ENCODE measurements at places on chromosomes 2 and 18.

- DNase-seq, result no peak
These were observed 298.3 kb downstream of the TDRD15 start for GRCh38 chr2:21422050-21422449.

GRCh38 chr2:201008296-201008829 lies 44.9 kb upstream of the ORC2 start:
- DNase-seq, result no peak

DNA sequence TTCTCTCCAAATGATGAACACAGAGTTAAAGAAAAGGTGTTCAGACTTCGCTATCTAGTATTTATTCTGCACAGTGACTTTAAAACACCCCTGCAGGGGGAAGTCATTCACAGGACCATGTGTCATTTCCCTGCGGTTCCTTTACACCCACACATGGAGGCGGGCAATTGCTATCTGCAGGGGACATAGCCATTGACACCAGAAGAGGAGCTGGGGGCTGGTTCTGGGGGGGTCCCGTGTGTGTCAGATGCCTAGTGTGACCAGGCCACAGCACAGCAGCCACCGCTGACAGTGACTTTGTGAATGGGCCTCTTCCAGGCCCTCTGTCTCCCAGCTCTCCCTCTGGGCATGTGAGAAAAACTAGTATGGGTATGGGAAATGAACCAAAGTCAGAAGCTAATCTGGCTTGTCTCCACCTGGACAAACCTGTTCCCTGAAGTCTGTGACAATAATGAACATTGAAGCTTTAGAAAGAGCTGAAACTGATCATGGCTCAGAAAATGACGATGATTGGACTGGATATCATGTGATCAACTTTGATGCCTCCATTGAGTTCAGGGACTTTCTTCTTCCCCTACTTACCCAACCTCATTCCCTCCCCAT lies 7.5 kb upstream of the GBX2 start:
- DNase-seq, result no peak

GRCh38 chr2:60465736-60466135 lies 87.7 kb downstream of the BCL11A start:
- no peak for DNase-seq

GRCh38 chr2:179768765-179769164 lies 92.6 kb downstream of the ZNF385B start:
- no peak for DNase-seq

GRCh38 chr18:26536032-26536431 lies 12.3 kb downstream of the KCTD1 start:
- no peak for DNase-seq

- no peak for DNase-seq
These were observed 137.6 kb upstream of the SPATS2L start for GRCh38 chr2:200168641-200169555.

GRCh38 chr2:18050001-18050400 lies 171.5 kb downstream of the KCNS3 start:
- DNase-seq, result no peak

- DNase-seq, result no peak
These were observed 320.4 kb upstream of the HS6ST1 start for GRCh38 chr2:128639120-128639477.

DNA sequence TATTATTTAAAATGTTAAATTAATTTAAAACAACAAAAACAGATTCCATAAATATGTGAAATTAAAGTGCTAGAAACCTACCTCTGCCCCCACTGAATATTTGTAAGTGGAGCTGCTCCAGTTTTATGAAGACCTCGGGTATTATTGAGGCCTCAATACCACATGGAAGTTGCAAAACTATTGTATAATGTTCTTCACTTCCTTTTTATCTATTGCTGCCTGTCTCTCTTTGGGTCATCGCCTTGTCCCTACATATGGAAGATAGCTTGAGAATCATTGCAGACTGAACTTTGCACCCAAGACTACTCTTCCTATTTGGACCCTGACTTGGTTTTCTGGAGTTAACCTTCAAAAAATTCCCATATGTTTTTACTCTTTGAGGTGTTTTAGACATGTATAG lies 212.1 kb upstream of the NETO1 start:
- DNase-seq, result no peak

GRCh38 chr2:6808426-6808825 lies 57.3 kb downstream of the CMPK2 start:
- no peak for DNase-seq

DNA sequence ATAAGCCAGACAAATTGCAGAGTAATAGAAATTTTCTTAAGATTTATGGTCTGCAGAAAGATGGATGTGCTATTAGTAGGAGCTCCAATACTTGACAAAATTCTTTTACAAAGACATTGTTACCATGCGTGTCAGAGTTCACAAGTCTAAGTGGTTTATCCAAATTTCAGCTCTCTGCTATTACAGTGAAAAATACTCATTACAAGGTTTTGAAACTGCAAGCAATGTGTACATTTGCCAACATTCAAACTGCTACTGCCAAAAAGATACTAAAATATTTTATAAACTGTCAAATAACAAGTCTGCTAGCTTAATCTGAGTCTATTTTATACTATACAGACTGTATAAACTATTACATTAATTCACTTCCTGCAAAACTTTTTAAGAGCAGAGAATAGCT lies 1341.5 kb upstream of the ACVR2A start:
- DNase-seq, result no peak

DNA sequence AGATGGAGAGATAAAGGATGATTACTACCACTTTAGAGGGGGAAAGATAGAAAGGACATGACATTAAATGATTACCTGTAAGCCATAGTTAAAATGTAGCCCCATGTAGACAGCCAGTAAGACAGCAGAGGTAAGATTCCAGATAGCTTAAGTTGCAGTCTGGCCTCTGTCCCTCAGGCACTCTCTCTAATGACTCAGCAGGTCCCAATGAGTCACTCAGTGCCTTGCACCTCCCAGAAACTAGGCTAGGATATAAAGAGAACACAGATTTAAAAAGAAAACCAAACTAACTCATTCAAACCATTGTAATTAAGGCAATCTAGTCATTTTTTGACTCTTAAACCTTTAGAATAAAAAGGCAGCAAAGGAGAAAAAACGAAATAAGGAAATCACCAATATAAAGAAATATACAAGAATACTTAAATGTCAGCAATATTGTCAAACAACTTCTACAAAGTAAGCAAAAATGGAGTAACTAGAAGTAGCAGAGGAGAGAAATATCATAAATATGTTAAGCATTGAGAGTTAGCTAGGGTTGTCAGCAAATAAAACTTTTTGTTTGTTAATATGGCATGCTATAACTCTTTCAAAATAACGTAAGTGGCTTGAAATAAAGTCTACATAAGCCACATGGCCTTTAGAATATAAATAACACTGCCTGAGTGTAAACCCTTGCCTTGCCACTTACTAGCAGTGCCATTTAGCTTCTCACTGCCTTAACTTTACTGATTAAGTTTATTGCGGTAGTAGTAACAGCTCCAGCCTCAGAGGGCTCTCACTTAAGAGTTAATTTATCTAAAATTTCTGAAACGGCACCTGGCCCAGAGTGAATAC lies 48.5 kb downstream of the SOCS6 start:
- no peak for DNase-seq

DNA sequence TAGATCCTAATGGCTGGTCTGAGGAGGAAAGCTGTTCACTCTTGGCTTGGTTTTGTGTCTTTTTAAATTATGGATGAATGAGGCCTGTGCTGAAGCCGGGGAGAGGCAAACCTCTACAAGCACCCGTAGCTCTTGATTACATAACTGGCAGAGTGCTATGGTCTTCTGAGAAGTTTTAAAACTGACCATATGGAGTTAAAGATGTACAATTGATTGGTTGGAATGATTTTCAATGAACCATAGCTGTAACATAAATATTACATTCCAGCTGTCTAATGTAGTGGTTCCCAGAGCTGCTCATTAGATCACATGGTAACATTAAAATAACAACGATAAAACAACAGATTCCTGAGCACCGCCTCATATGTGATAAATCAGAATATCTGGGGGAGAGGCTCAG lies 71.1 kb upstream of the MAP4K3 start:
- DNase-seq, result no peak

- no peak for DNase-seq
These were observed 192.9 kb downstream of the NOL4 start for GRCh38 chr18:34031810-34032209.

GRCh38 chr2:208319391-208319790 lies 53.3 kb downstream of the PIKFYVE start:
- DNase-seq, result no peak

GRCh38 chr18:36942264-36942663 lies 113.3 kb downstream of the KIAA1328 start:
- DNase-seq, result peak; percentile 0

- no peak for DNase-seq
These were observed 35.3 kb downstream of the RAB31 start for GRCh38 chr18:9743200-9744016.

- DNase-seq, result no peak
These were observed 6.9 kb downstream of the GDF7 start for GRCh38 chr2:20673686-20674308.

GRCh38 chr2:140891614-140892212 lies 1239.1 kb downstream of the LRP1B start:
- DNase-seq, result no peak

- no peak for DNase-seq
These were observed 134.6 kb downstream of the CTIF start for GRCh38 chr18:48673456-48673852.

DNA sequence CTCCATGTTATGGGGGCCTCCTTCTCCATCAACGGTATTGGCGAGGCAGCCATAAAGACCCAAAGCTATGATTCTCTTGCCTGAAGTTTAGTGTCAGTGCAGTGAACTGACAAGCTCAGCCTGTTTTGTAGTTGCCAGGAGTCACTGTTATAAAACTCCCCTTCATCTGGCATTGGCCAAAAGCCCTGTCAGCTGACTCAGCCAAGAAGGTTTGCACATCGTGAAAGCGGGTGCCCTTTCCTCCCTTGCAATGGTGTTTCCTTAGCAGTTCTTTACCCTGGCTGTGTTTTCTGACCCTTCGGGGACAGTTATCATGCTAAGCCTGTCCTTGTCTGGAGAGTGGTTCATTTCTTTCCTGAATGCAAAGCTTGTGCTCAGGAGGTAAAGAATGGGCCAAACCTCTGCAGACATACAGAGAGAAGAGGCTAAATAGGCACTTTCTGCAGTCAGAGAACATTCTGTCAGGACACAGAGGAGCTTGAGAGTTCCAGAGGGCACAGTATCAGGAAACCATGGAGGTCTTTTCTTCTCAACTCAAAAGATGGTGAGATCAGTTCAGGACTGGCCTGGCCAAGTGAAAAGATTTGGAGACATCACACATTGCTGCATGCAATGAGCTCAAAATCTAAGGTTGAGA lies 414.2 kb downstream of the ZNF521 start:
- DNase-seq, result peak; percentile 10

DNA sequence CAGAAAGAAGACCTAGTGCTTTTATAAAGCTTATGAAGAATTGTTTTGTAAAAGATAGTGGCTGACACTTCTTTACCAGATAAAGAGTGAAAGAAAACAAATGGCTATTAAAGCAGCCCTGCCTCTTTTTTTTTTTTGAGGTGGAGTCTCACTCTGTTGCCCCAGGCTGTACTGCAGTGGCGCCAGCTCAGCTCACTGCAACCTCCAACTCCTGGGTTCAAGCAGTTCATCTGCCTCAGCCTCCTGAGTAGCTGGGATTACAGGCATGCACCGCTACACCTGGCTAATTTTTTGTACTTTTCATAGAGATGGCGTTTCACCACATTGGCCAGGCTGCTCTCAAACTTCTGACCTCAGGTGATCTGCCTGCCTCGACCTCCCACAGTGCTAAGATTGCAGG lies 12.9 kb downstream of the ARPC2 start:
- no peak for DNase-seq

- DNase-seq, result no peak
These were observed 82.6 kb downstream of the HDAC4 start for GRCh38 chr2:239318151-239318611.

DNA sequence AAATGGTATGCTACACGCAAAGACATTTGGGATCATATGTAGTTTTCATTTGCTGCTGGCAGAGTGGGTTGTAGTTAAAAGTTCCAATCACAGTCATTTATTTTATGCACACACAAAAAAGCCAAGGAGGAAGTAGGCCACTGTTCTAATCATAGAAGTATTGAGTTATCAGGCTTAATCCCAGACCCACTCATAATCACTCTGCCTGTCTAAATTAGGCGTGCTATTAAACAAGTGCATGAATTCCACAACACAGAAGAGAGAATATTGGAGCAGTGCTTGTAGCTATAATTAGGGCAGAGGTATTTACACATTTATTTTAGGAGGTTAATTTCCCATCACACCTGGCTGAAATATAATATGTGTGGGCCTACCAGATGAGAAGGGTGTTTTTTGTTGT lies 65.7 kb upstream of the FIGN start:
- DNase-seq, result no peak

DNA sequence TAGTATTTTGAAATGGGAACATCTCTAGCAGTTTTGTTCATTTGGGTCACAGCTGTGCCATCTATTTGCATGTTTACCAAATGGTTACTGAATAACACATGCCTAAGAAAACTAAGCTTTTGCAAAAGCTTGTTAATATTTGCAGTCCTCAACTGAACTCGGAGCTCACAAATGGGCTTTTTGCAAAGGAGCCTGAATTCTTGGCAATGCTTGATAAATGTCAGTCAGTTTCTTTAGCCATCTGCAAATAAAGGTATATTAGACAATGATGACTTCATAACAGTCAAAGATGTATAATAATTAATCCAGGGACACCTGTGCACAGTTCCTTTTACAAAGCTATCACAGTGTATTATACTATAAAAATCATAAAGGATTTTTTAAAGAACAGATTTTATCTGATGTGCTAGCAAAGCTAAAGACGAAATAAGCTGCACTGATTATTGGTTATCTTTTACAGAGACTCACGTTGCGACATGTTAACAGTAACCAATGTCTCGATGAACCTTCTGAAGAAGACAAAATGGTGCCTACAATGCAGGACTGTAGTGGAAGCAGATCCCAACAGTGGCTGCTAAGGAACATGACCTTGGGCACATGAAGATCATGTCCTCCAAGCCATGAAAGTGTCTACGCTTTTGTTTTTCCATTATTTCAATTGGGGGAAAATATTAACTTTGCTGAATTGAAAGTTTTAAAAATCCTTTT lies 248.4 kb upstream of the KCNJ3 start:
- DNase-seq, result no peak

GRCh38 chr2:74481431-74481830 lies 1.4 kb downstream of the CCDC142 start:
- no peak for DNase-seq

DNA sequence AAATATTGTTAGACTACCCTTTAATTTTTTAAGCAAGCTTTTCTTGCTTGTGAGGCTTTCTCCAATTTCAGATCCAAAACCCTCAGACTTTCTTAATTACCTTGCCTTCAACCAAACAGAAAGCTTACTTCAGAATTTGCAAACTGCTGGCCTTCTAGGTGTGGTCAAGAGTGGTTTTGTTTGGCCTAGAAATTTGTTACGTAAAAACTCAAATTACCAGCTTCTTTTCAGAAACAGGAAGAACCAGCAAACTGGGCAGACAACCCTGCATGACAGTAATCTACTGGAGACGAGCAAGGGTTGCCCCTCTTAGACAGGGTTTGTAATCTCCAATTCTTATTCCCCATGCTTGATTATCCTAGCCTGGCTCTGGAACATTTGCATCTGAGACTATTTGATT lies 27.1 kb downstream of the SRBD1 start:
- DNase-seq, result no peak

- no peak for DNase-seq
These were observed 204.0 kb downstream of the ARL4C start for GRCh38 chr2:234292962-234293243.

- DNase-seq, result no peak
These were observed 27.2 kb downstream of the TNS1 start for GRCh38 chr2:217975626-217976025.
